SJCRH30 (cell line): ENCODE measurements at places on chromosomes 13 and 19. TPM values are rescaled to one million over a fixed set of nuclear protein-coding genes. Genes with fewer than 3 reads are reported as not detected.

The ZNF235 gene
- total RNA-seq, result 8.0 and 8.2 TPM in 2 replicates

- H3K36me3 ChIP-seq, result no peaks in the 10 kb centered on the region
- H3K4me1 ChIP-seq, result no peaks in the 10 kb centered on the region
- H3K27ac ChIP-seq, result no peak overlapping the region
- no peak for DNase-seq
- H3K27me3 ChIP-seq, result no peaks in the 10 kb centered on the region
Measured at GRCh38 chr13:41654796-41655195, 197.4 kb downstream of the RGCC start.

DNA sequence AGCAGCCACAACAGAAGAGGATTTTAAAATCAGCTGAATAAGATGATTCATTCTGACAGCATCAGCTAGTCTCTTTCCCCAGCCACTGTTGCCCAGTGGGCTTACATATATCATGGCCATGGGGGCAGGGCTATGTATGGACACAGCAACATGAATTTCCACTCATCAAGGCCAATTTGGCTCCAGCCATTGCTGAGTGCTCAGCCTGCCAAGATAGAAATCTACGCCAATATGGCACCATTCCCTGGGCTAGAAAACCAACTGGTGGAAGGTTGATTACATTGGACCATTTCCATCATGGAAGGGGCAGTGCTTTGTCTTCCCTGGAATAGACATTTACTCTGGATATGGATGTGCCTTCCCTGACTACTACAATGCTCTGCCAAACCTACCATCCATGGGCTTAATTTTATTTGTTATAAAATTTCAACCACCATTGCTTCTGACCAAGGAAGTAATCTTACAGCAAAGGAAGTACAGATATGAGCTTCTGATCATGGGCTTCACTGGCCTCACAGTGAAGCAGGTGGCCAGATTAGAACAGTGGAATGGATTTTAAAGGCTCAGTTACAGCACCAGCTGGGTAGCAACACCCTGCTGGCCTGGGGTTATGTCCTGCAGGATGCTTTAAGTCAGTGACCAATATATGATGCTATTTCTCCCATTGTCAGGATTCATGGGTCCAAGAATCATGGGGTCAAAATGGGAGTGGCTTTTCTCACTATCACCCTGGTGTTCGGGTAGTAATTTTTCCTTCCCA lies 9.8 kb upstream of the ALOX5AP start:
- no peaks in the 10 kb centered on the region for H3K27me3 ChIP-seq
- H3K4me1 ChIP-seq, result peaks cover 24% of the 10 kb centered on the region
- no peak overlapping the region for H3K27ac ChIP-seq
- H3K36me3 ChIP-seq, result no peaks in the 10 kb centered on the region

GRCh38 chr19:38773469-38774177 lies at the start of gene LGALS7:
TSS of gene LGALS7 (minus strand) at chr19:38773517. CDS start at chr19:38773492, 25 bp downstream.
- H3K4me3 ChIP-seq, result no peak within 1 kb of the TSS
- no peaks in the 10 kb centered on the region for H3K36me3 ChIP-seq
- no peaks in the 10 kb centered on the region for H3K4me1 ChIP-seq
- no peak within 1 kb of the TSS for H3K27ac ChIP-seq

GRCh38 chr13:78065141-78065540 lies 146.5 kb upstream of the EDNRB start:
- no peaks in the 10 kb centered on the region for H3K4me1 ChIP-seq
- no peak overlapping the region for H3K27ac ChIP-seq
- no peaks in the 10 kb centered on the region for H3K27me3 ChIP-seq
- H3K36me3 ChIP-seq, result no peaks in the 10 kb centered on the region

GRCh38 chr13:47109028-47109427 lies 212.2 kb upstream of the HTR2A start:
- H3K4me3 ChIP-seq, result no peak overlapping the region
- no peaks in the 10 kb centered on the region for H3K4me1 ChIP-seq
- no peak for DNase-seq
- no peak overlapping the region for H3K27ac ChIP-seq
- no peaks in the 10 kb centered on the region for H3K36me3 ChIP-seq

DNA sequence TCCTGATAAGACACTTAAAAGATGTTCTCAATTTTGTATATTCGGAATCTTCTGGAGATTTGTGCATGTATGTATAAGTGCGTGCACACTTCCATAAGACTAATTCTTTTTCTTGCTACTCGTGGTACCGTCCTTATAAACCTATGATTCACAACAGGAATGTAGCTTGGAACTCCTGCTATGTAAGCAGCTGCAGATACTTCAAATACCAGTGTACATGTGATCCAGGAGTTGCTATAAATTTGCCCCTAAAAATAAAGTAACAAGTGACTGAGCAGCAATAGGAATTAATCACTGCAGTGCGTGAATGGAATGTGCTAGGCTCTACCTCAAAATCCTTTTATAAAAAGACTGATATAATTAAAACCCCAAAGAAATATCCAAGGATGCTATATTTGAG lies 214.9 kb downstream of the KLF5 start:
- H3K27me3 ChIP-seq, result no peaks in the 10 kb centered on the region
- no peak for DNase-seq
- no peaks in the 10 kb centered on the region for H3K36me3 ChIP-seq
- no peak overlapping the region for H3K4me3 ChIP-seq
- H3K4me1 ChIP-seq, result peaks cover 35% of the 10 kb centered on the region
- H3K27ac ChIP-seq, result peak overlapping the region; percentile 77

The SMIM17 gene
- total RNA-seq, result 0.55 and 0.71 TPM in 2 replicates

The THAP8 gene
- total RNA-seq, result 3.9 and 4.8 TPM in 2 replicates

The COL4A1 gene
- 269 and 271 TPM in 2 replicates for total RNA-seq

DNA sequence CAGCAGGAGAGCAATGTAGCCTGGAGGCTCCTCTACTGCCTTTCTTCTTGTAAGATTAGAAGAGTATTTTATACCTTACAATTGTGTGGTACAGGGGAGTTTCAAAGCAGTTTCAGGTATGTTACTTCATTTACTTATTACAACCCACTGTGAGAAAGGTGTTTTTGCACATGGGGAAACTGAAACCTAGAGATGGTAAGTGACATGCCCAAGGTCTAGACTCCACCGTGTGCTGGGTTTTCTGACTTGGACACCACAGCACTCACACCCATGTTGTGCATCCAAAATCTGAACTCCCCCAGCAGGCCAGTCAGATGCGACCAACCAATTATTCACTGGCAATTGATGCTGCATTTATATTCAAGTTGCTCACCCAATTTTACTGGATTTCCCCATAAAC lies 22.8 kb downstream of the ERICH6B start:
- H3K27me3 ChIP-seq, result no peaks in the 10 kb centered on the region
- H3K36me3 ChIP-seq, result no peaks in the 10 kb centered on the region
- no peak overlapping the region for H3K4me3 ChIP-seq
- no peaks in the 10 kb centered on the region for H3K4me1 ChIP-seq
- DNase-seq, result no peak

The GRIK5 gene
- total RNA-seq, result 10.3 and 10.5 TPM in 2 replicates

DNA sequence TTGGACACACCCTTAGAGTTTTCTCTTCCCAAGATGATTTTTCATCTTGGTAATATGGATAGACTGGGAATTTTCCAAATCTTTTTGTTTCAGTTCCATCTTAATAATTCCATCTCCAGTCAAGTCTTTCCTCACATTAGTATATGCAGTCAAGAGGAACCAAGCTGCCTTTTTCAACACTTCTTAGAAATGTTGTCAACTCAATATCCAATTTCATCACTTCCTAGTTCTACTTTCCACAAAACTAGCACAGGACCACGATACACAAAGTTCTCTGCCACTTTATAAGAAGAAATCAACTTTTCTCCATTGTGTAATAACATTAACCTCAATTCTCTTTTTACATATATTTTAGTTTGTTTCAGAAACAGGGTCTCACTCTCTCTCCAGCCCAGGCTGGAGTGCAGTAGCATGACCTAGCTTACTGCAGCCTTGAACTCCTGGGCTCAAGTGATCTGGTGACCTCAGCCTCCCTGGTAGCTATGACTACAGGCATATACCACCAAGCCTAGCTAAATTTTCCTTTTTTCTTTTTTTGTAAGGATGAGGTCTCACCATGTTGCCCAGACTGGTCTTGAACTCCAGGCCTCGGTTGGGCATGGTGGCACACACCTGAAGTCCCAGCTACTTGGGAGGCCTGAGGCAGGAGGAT lies 15.5 kb downstream of the ZNF443 start:
- peaks cover 11% of the 10 kb centered on the region for H3K36me3 ChIP-seq
- DNase-seq, result no peak
- no peak overlapping the region for H3K4me3 ChIP-seq
- no peaks in the 10 kb centered on the region for H3K27me3 ChIP-seq
- no peak overlapping the region for H3K27ac ChIP-seq
- no peaks in the 10 kb centered on the region for H3K4me1 ChIP-seq

The FLT1 gene
- total RNA-seq, result 0.25 and 0.36 TPM in 2 replicates

GRCh38 chr13:44379885-44380284 lies 6.3 kb downstream of the SERP2 start:
- H3K4me3 ChIP-seq, result no peak overlapping the region
- H3K27ac ChIP-seq, result no peak overlapping the region
- H3K36me3 ChIP-seq, result no peaks in the 10 kb centered on the region
- H3K4me1 ChIP-seq, result no peaks in the 10 kb centered on the region

The PSPN gene
- 1.2 and 1.4 TPM in 2 replicates for total RNA-seq

DNA sequence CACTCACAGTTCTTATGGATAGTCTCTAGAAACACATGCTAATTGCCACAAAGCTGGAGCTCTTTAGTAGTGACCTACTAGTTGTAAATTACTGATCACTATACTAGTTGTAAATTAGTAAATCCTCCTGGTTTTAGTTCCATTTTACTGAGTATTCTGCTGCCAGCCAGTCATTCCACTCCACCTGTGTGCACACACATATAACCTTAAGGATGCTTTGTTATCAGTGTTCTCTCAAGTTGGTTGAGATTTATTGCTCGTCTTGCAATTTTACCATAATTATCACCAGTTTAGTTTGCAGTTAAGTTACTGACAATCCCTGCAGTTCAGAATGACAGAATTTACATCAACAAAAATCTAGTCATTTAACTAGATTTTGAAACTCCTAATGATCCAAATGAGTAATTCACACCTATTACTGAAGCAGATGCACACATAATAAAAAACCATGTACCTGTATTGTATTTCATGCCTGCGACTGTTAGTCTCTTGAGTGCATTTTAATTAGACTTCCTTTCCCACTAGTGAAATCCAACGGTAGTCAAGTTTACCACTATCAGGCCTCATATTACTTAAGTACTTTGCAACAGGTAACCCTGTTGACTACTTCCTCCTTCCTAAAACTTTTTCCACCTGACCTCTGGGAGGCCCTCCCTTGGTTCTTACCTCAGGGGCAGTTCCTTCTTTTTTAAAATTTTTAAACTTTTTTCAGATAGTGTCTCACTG lies 7.6 kb downstream of the TPT1 start:
- no peak overlapping the region for H3K4me3 ChIP-seq
- H3K27me3 ChIP-seq, result no peaks in the 10 kb centered on the region
- H3K4me1 ChIP-seq, result peaks cover 35% of the 10 kb centered on the region
- DNase-seq, result no peak

DNA sequence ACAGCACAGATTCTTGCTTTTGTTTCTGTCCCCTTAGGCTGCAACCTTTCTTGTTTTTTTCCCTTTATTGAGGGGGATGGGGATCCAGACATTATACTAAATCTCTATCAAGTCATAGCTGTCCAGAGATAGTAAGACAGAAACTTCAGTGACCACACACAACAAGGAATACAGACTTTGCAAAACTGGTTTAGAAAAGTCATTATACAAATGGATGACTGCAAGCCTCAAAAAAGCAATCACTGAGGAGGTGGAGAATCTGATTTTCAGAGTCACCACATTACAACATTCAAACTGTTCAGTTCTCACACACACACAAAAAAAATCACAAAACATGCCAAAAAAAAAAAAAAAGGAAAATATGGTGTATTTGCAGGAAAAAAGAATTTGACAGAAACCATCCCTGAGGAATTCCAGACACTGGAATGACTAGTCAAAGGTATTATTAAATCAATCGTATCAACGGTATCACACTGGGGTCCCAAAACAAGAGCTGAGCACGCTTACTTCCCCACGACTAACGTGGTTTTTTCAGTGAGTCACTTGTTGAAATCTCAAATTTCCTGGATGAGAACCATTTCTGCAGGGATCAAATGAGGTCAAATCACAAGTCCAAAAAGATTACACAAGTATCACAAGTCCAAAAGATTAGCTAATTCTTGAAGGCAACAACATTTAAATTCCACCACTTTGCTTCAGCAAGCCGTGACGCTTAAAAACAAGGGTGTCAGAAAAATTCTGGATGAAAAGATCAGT lies 41.2 kb downstream of the USP12 start:
- no peaks in the 10 kb centered on the region; the same call in 1 of the 2 replicates for H3K36me3 ChIP-seq
- H3K4me3 ChIP-seq, result no peak overlapping the region

The RPL18 gene
- total RNA-seq, result 1,609 and 2,008 TPM in 2 replicates

The DPP9 gene
- 53.4 and 62.8 TPM in 2 replicates for total RNA-seq

- H3K27ac ChIP-seq, result no peak overlapping the region
- DNase-seq, result no peak
- peaks cover 2% of the 10 kb centered on the region; the same call in 1 of the 2 replicates for H3K36me3 ChIP-seq
Measured at GRCh38 chr13:23411706-23412105, 21.8 kb downstream of the SACS start.

- no peak overlapping the region for H3K27ac ChIP-seq
- DNase-seq, result no peak
- H3K4me3 ChIP-seq, result no peak overlapping the region
- H3K27me3 ChIP-seq, result no peaks in the 10 kb centered on the region
Measured at GRCh38 chr13:113288880-113289279, 8.2 kb upstream of the LAMP1 start.

- H3K4me1 ChIP-seq, result peaks cover 3% of the 10 kb centered on the region
- no peak overlapping the region for H3K4me3 ChIP-seq
- no peaks in the 10 kb centered on the region for H3K36me3 ChIP-seq
Measured at GRCh38 chr13:34808649-34809048, 133.4 kb upstream of the NBEA start.

The SIGLEC14 gene
- not detected in 2 replicates for total RNA-seq

DNA sequence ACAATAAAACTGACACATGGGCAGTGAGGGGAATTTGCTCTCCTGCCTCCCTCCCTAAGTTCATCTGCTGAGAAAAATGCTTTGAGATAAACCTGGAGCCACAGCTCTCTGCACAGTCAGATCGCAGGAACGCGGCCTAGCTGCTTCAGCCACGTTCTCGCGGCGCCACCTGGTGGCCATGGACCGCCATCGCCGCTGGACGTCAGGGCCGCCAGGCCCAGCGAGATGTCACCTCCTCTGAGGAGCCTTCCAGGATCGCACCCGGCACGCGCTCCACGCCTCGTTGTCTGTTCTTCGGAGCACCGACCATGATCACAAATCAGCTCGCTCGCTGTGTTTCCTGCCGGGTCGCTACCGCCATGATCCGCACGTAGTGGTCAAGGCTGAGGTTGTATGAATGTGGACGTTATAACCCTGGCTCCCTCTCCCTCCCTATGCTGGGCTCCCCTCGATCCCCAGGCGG lies 20.6 kb upstream of the USP29 start:
- H3K27me3 ChIP-seq, result no peaks in the 10 kb centered on the region
- peak; percentile 85 for DNase-seq
- no peaks in the 10 kb centered on the region for H3K36me3 ChIP-seq
- no peak overlapping the region for H3K27ac ChIP-seq
- H3K4me3 ChIP-seq, result no peak overlapping the region
- peaks cover 13% of the 10 kb centered on the region for H3K4me1 ChIP-seq

DNA sequence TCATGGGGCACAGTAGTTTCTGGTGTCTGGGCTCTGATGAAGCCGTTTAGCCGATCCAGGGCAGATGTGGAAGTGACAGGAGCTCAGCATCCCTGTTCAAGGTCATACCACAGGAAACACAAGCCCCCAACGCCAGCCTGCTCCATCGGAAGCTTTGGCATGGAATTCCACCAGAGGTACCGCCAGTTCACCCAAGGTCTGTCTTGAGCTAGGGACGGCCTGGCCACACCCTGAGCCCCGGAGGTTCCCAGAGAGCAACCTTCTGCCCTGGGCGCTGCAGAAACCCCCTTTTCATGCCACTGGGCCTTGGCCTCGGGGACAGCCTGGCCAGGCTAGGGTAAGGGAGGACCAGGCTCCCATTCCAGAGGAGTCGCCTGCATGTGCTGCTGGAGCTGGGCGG lies 39.4 kb upstream of the TPM4 start:
- no peaks in the 10 kb centered on the region for H3K36me3 ChIP-seq
- no peak overlapping the region for H3K27ac ChIP-seq
- H3K4me1 ChIP-seq, result no peaks in the 10 kb centered on the region
- H3K4me3 ChIP-seq, result no peak overlapping the region
- DNase-seq, result no peak
